Effector memory CD4-positive, alpha-beta T cell (primary cell): ENCODE measurements at places on chromosomes 12 and 14.

DNA sequence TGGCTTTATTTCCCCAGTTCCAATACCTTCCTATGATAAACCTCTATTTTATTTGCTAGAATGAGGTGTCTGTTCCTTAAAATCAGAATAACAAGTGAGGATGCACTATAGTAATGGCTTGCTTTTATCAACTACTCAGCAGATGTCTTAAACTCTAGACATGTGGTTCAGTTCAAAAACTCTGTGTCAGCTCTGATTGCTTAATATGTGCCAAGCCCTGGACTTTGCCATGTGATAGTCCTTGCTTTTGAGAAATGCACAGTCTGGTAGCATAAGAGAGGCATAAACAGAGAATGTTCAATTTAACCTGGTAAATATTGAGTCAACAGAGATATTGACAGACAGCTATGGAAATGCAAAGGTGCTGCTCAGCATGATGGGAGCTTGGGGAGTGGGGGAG lies 254.8 kb downstream of the PDZRN4 start:
- H3K27ac ChIP-seq, result no peak overlapping the region
- no peak for DNase-seq
- no peaks in the 10 kb centered on the region for H3K36me3 ChIP-seq
- no peaks in the 10 kb centered on the region for H3K4me1 ChIP-seq
- H3K4me3 ChIP-seq, result no peak overlapping the region

- no peaks in the 10 kb centered on the region for H3K27me3 ChIP-seq
- DNase-seq, result no peak
- no peaks in the 10 kb centered on the region for H3K4me1 ChIP-seq
- peaks cover 12% of the 10 kb centered on the region for H3K36me3 ChIP-seq
- no peak overlapping the region for H3K27ac ChIP-seq
- no peak overlapping the region for H3K4me3 ChIP-seq
Measured at GRCh38 chr14:100268591-100269207, 29.8 kb downstream of the YY1 start.

- H3K4me1 ChIP-seq, result no peaks in the 10 kb centered on the region
- no peaks in the 10 kb centered on the region for H3K36me3 ChIP-seq
- H3K4me3 ChIP-seq, result no peak overlapping the region
- no peak for DNase-seq
- H3K27ac ChIP-seq, result no peak overlapping the region
- no peaks in the 10 kb centered on the region for H3K27me3 ChIP-seq
Measured at GRCh38 chr12:30164382-30165318, 380.9 kb upstream of the TMTC1 start.

- no peaks in the 10 kb centered on the region for H3K4me1 ChIP-seq
- DNase-seq, result no peak
- H3K36me3 ChIP-seq, result peaks cover 48% of the 10 kb centered on the region
Measured at GRCh38 chr12:3631759-3632158, 121.2 kb downstream of the CRACR2A start.

DNA sequence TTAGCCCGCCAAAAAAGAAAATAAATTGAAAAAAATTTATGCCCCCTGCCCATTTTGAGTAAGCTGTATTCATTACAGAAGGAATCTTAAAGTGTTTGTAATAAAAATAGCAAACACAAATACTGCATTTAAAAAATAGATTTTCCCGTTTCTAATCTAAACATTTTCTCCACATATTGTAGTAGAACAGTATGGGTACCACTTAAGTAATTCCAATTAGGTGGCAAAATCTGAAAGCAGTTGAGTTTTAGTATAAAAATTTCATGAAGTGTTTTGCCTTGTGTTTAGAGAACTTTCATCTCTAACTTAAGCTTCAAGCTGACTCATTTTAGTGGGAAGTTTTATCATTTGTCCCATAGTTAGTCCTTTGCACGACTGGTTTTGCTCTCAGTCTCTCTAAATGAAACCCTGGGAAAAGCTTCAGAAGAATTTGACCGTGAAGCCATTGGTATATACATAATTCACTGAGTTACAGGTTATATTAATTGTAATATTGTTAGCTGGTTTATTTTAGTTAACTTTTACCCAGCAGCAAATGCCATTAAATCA lies 214.6 kb downstream of the ERC1 start:
- H3K4me3 ChIP-seq, result no peak overlapping the region
- no peak overlapping the region for H3K27ac ChIP-seq
- H3K27me3 ChIP-seq, result no peaks in the 10 kb centered on the region
- H3K4me1 ChIP-seq, result no peaks in the 10 kb centered on the region
- DNase-seq, result no peak
- no peaks in the 10 kb centered on the region for H3K36me3 ChIP-seq

DNA sequence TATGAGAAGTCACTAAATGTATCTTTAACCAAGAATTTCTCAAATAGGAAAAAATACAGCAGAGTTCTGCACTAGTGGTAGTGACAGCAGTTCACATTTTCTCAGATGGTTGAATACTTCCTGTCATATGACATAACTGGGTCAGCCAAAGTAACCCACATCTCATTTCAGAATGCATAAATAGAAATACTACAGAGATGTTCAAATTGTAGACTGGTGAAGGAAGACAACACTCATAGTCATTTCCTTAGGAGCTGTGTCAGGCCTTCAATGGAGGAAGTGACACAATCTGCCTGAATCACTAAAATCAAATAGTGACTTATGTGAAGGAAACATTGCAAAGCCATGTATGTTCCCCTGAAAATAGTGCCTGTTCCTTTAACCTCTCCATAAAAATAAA lies 32.4 kb downstream of the FERMT2 start:
- no peaks in the 10 kb centered on the region for H3K36me3 ChIP-seq
- H3K27ac ChIP-seq, result peak overlapping the region; percentile 45
- H3K4me3 ChIP-seq, result no peak overlapping the region
- H3K4me1 ChIP-seq, result peaks cover 19% of the 10 kb centered on the region
- DNase-seq, result no peak
- H3K27me3 ChIP-seq, result no peaks in the 10 kb centered on the region

- H3K4me1 ChIP-seq, result no peaks in the 10 kb centered on the region
- no peak for DNase-seq
- H3K4me3 ChIP-seq, result no peak overlapping the region
Measured at GRCh38 chr14:46717211-46717610, 65.6 kb upstream of the RPL10L start.

DNA sequence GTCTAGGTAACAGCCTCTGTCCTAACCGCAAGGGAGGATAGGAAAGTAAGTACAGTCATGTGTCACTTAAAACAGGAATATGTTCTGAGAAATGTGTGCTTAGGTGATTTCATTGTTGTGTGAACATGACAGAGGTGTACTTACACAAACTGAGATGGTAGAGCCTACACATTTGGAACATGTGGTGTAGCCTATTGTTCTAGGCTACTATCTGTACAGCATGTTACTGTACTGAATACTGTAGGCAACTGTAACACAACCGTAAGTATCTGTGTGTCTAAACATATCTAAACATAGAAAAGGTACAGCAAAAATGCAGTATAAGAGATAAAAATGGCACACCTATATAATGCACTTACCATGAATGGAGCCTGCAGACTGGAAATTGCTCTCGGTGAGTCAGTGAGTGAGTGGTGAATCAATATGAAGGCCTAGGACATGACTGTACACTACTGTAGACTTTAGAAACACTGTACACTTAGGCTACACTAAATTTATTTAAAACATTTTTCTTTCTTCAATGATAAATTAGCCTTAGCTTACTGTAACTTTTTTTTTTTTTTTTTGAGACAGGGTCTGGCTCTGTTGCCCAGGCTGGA lies 13.2 kb upstream of the MDM2 start:
- no peaks in the 10 kb centered on the region for H3K36me3 ChIP-seq
- no peaks in the 10 kb centered on the region for H3K27me3 ChIP-seq
- no peak overlapping the region for H3K4me3 ChIP-seq
- H3K27ac ChIP-seq, result no peak overlapping the region
- no peak for DNase-seq
- no peaks in the 10 kb centered on the region for H3K4me1 ChIP-seq

DNA sequence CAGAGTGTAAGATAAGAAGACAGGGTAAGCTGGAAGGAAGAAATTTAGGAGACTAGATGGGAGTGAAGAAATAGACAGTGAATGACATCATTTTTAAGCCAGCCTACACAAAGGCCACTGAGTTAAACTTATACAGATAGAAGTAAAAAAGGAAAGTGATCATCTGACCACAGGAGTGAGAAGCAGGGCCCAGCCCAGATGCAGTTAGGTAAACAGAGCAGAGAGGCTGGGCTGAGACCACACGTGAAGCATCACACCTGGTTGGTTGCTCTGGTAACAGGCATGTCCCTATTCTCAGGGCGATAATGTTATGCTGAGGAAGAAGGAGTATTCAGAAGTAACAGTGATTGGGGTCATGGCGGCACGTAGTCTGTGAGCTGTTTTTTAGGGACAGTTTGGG lies 1079.4 kb downstream of the AACS start:
- H3K27me3 ChIP-seq, result no peaks in the 10 kb centered on the region
- no peaks in the 10 kb centered on the region for H3K4me1 ChIP-seq
- no peak overlapping the region for H3K27ac ChIP-seq
- H3K36me3 ChIP-seq, result no peaks in the 10 kb centered on the region
- H3K4me3 ChIP-seq, result no peak overlapping the region

DNA sequence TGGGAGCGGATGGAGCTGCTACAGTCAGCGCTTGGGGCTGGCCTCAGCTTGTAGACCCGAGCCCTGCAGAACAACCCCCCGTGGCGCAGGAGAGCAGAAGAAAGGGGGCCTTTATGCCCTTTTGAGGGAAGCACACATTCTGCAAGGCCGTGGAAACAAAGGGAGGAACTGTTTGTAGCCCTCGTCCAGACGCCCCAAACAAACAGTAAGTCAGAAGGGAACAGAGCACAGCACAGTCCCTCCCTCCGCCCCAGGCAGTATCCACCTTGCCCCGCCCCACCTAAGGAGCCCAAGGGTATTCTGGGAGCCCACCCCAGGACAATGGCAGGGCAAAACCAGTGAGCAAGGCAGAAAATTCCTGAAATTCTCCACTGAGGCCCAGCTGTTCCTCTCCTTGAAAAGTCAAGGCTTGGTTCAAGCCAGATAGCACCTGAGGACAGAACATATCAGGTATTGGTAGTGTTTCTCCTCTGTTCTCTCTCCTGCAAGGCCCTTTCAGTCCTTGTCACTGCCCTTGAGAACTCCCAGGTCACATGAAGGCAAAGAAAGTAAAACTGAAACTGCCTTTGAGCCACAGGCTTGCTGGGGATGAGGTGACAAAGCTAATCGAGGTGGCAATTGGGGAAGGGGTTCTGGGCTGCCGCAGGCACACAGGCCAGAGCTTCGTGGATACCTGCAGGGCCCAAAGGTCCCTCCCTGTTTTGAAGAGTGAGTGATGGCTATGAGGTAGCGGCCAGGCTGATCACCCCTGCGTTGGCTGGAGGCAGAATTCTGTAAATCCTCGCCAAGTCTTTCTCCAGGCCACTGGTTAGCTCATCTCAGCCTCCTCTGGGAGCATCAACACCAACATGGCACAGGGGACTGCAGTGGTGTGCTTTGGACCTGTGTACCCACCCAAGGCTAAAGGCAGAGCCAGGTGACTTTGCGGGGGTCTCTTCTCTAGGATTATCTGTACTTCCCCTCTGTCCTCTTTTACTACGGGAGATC lies 499 bp downstream of the DGLUCY start:
- no peaks in the 10 kb centered on the region for H3K36me3 ChIP-seq
- no peaks in the 10 kb centered on the region for H3K27me3 ChIP-seq
- H3K4me3 ChIP-seq, result peak overlapping the region; percentile 81
- H3K27ac ChIP-seq, result peak overlapping the region; percentile 91

- H3K27ac ChIP-seq, result no peak overlapping the region
- no peaks in the 10 kb centered on the region for H3K36me3 ChIP-seq
- H3K27me3 ChIP-seq, result no peaks in the 10 kb centered on the region
- DNase-seq, result no peak
Measured at GRCh38 chr12:5305425-5305824, 126.5 kb upstream of the NTF3 start.

- DNase-seq, result no peak
- H3K4me1 ChIP-seq, result no peaks in the 10 kb centered on the region
- no peak overlapping the region for H3K4me3 ChIP-seq
- no peaks in the 10 kb centered on the region for H3K27me3 ChIP-seq
- no peak overlapping the region for H3K27ac ChIP-seq
Measured at GRCh38 chr12:118033323-118033722, 16.8 kb downstream of the RFC5 start.

DNA sequence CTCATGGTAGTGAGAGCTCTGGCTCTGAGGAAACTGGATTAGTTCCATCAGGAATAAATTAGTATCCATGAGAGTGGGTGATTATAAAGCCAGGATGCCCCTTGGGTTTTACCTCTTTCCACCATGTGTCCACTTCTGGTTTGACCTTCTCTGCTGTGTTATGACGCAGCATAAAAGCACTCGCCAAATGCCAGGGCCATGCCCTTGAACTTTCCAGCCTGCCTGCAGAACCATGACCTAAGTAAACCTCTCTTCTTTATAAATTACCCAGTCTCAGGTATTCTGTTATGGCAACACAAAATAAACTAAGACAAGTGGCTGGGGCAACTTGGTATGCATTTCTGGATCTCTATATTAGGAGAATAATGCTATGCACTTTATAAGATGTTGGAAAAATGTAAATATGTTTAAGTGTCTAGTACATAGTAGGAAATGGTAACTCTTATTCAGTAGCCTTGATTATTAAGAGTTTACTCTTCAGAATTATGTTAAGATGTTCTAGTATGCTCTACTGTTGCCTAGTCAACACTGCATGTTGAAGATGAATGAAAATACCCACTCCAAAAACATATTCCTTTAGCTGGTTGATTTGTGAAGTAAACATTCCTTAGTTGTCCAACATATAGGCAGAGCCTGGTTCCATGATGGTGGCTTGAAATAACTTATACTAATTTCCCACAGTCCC lies 455.6 kb upstream of the TMPO start:
- no peak for DNase-seq
- no peaks in the 10 kb centered on the region for H3K4me1 ChIP-seq
- H3K27me3 ChIP-seq, result no peaks in the 10 kb centered on the region

- no peaks in the 10 kb centered on the region for H3K27me3 ChIP-seq
- no peak overlapping the region for H3K4me3 ChIP-seq
- H3K36me3 ChIP-seq, result peaks cover 65% of the 10 kb centered on the region
- H3K27ac ChIP-seq, result no peak overlapping the region
- no peaks in the 10 kb centered on the region for H3K4me1 ChIP-seq
Measured at GRCh38 chr12:131912518-131913274, 16.4 kb upstream of the PUS1 start.

- H3K4me1 ChIP-seq, result no peaks in the 10 kb centered on the region
- no peaks in the 10 kb centered on the region for H3K36me3 ChIP-seq
- no peak overlapping the region for H3K27ac ChIP-seq
Measured at GRCh38 chr12:31235868-31236395, 90.0 kb downstream of the SINHCAF start.
